Activated CD8-positive, alpha-beta memory T cell treated with anti-CD3 and anti-CD28 coated beads, Interleukin-2, amount 10 ng/mL, durations not matched to agents 7 days and 5 days (primary cell): ENCODE measurements at places on chromosomes 6 and 20. TPM values are rescaled to one million over a fixed set of nuclear protein-coding genes. Genes with fewer than 3 reads are reported as not detected.

DNA sequence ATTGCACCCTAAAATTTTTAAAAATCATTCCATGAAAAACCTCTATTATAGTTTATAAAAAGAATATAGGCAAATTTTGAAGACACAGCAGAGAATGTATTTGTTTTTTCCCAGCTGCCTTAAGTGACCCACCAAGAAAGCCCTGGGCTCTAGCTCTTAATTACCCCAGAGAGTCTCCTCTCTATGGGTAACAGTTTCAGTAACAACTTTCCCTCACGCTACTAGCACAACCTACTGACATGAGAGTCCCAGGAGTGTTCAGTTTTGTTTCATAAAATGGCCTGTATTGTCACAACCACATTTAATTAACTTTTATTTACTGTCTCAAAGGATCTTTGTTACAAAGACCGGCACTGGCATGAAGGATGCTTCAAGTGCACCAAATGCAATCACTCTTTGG is 41.5 kb downstream of the FHL5 start:
- DNase-seq: no peak

GRCh38 chr6:108113557-108114519 is 39.3 kb upstream of the OSTM1 start:
- DNase-seq: no peak

- DNase-seq: no peak
Observed at GRCh38 chr20:25355011-25355595, 35.5 kb downstream of the ABHD12 start.

- DNase-seq: no peak
Observed at GRCh38 chr6:75467966-75468365, 25.6 kb downstream of the FILIP1 start.

DNA sequence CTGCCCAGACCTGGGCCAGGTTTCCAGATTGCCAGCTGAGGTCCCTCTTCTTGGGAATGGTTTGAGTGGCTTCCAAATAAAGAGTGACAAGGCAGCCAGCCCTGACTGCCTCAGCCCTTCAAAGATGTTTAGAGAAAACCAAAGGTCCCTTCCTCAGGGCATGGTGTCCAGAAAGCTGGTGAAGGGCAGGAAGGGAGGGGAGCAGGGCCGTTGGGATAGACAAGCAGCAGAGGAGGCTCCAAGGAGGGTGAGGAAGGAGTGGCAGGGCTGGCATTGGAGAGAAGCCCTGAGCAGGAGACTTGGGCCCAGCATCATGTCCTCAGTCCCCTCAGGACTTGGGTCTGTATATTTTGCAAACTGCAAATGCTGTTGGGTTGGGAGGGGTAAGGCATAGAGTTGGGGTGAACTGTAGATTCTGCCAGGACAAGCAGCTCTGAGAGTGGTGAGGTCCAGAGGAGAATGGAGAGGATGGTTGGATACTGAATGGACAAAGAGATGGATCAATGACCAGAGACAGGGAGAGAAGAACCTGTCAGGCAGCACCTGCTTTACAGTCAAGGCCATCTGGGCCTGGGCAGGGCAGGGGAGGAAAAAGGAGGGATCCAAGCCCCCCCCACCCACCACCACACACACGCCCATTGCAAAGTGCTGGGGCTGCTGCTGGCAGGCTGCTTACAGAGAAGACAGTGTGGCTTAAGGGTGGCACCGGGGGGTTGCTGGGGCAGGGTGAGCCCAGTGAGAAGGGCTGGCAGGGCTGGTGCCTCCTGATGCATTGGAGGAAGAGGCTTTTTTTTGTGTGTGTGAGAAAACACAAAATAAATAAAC is 5.5 kb upstream of the DSN1 start:
- DNase-seq: no peak

GRCh38 chr6:3538536-3538935 is 81.7 kb upstream of the SLC22A23 start:
- no peak for DNase-seq

Gene KCNK16
- total RNA-seq: not detected

Gene ENPP5
- total RNA-seq: not detected

Gene VGLL2
- total RNA-seq: not detected
